ENCODE measurements at places on chromosomes 5 and 9. TPM values are rescaled to one million over a fixed set of nuclear protein-coding genes. Genes with fewer than 3 reads are reported as not detected.

Gene CHD1
- total RNA-seq = 74.5 TPM

Gene PGM5
- total RNA-seq = 54.2 TPM

Gene GABRA1
- 0.29 TPM for total RNA-seq

Gene LCN1
- not detected for total RNA-seq

Gene NOXA1
- 5.3 TPM for total RNA-seq

Gene OR1Q1
- total RNA-seq = not detected

Gene MOB3B
- 13.3 TPM for total RNA-seq

Gene FOXD1
- 13.9 TPM for total RNA-seq

Gene ORM2
- total RNA-seq = not detected

Gene C9orf152
- 0.18 TPM for total RNA-seq

Gene ADGRD2
- total RNA-seq = not detected

Gene LEAP2
- total RNA-seq = 5.3 TPM

Gene IFNK
- not detected for total RNA-seq

Gene MLANA
- total RNA-seq = 0.41 TPM

Gene ABITRAM
- total RNA-seq = 10.0 TPM

Gene TSLP
- total RNA-seq = 0.12 TPM

Gene IL31RA
- total RNA-seq = not detected

All from metanephros (tissue), 2 donors.